ENCODE measurements at places on chromosomes 13 and 19.

GRCh38 chr13:27921961-27922882 lies 2.4 kb downstream of the PDX1 start:
- no peak for DNase-seq

GRCh38 chr13:44117816-44118215 lies 238.1 kb downstream of the LACC1 start:
- no peak for DNase-seq

GRCh38 chr19:28428663-28429348 lies 784.1 kb downstream of the UQCRFS1 start:
- no peak for DNase-seq

- DNase-seq = no peak
Measured at GRCh38 chr19:53908935-53909415, at the start of gene CACNG7. TSS of gene CACNG7 (plus strand) at chr19:53909278. CDS start at chr19:53912832, 3,554 bp downstream.

- no peak for DNase-seq
Measured at GRCh38 chr13:37889820-37890219, 20.2 kb upstream of the TRPC4 start.

DNA sequence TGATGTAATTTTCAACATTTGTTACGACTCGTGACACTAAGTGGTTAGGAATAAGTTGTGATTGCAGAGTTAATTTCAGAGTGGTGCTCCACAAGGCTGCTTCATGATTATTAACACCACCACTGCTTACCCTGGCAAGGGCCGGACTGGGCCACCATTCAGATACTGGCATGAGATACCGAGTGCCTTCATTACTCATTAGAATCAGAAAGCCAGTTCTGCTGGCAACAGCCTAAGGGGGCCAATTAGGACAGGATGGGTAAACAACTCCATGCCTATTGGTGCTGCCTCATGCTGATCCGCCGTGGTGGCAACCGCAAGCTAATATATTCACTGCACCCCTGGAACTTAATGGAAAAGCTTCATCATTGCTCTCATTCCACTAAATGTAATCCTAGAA lies 575.1 kb downstream of the EFNB2 start:
- no peak for DNase-seq

DNA sequence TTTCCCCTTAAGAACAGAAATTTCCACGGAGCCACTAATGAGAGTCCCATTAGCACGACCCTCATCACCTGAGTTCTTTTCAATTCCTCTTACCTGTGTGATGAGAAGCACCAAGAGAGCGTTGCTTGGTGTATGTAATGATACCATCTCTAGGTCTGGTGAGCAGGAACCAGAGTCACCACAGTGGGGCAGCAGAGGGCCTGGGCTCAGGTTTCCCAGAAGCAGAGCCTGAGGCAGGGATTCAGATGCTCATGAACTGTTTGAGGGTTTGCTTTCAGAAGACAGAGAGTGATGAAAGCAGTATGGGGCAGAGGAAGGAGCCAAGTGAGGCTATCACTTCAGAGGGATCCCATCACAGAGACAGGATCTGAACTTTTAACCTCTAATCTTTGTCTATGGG lies 3.1 kb upstream of the PTPRH start:
- no peak for DNase-seq

GRCh38 chr19:11979527-11979926 lies 14.7 kb downstream of the ZNF763 start:
- no peak for DNase-seq

DNA sequence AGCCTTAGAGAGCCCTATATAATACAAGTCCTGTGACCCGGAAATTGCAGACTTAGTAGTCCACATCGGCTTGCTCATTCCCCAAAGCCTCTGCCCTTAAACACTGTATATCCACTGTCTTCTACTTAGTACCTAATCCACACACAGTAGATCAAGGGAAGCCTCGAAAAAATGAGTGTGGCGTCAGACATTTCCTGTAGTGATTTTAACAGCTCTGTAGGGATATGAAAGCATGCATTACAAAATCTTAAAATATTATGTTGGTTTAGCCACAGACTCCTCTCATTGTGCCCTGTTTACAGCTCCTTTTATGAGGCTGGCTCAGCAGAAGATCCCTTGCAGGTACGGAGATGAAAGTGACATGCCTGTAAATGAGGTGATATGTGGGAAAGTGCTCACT lies 416.3 kb downstream of the LIG4 start:
- no peak for DNase-seq

GRCh38 chr13:36108342-36108741 lies 22.8 kb downstream of the DCLK1 start:
- no peak for DNase-seq

DNA sequence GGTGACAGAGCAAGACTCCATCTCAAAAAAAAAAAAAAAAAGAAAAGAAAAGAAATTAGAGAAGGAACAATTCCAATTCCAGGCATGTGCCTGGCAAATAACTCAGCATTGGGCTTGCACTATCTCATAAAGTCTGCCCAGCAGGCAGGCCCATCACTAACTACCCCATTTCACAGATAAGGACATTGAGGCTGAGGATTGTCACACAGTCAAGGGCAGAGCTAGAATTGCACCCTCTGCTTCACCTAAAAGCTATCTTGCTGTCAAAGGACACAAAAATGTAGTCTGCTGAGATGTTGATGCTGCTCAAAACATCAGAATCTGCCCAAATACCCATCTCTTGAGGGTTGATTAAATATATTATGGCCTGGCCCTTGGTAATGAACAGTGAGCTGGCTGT lies 20.7 kb upstream of the COLGALT1 start:
- DNase-seq = no peak

- no peak for DNase-seq
Measured at GRCh38 chr13:109840201-109840892, 54.0 kb upstream of the IRS2 start.

- no peak for DNase-seq
Measured at GRCh38 chr19:2237051-2237868, 636 bp downstream of the SF3A2 start.

DNA sequence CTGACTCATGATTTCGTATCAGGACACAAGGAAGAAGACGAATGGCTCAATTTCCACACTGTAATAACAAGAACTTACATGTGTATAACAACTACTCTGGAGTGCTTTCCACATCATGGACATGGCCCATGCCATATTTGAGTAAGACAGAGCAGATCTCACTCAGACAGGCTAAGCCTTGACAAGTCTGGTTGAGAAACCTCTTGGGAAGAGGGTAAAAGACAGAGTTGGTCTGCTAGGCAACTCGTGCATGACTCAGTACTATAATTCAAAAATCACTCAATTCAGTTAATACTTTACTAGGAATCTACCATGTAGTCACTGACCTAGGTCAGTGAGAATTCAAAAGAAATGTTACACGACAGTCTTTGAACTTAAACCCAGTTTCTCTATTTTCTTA lies 5.7 kb upstream of the THSD1 start:
- no peak for DNase-seq

GRCh38 chr13:99366075-99366987 lies 59.1 kb upstream of the GPR183 start:
- DNase-seq = no peak

DNA sequence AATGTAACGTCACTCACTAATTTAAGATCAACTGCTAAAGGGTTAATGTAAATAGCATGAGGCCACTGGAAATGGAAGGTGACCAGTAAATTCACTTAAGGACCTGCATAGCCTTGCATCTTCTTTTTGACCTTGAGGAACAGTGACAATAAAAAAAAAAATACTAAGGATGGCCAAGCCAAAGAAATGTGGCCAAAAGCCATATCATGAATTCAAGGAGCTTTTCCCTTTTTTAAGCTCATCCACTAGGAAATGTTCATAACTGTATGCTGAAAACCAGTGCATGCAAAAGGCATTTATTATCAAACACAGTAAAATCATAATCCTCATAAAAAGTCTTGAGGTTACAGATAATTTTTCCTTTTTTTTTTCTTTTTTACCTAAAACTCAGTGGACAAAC lies 77.5 kb downstream of the LHFPL6 start:
- DNase-seq = no peak

GRCh38 chr19:55209693-55210472 lies 582 bp upstream of the PTPRH start:
- DNase-seq = no peak

- DNase-seq = no peak
Measured at GRCh38 chr19:43624933-43625332, 5.5 kb upstream of the ZNF428 start.

GRCh38 chr19:11697284-11697855 lies 41.4 kb downstream of the ZNF823 start:
- no peak for DNase-seq

DNA sequence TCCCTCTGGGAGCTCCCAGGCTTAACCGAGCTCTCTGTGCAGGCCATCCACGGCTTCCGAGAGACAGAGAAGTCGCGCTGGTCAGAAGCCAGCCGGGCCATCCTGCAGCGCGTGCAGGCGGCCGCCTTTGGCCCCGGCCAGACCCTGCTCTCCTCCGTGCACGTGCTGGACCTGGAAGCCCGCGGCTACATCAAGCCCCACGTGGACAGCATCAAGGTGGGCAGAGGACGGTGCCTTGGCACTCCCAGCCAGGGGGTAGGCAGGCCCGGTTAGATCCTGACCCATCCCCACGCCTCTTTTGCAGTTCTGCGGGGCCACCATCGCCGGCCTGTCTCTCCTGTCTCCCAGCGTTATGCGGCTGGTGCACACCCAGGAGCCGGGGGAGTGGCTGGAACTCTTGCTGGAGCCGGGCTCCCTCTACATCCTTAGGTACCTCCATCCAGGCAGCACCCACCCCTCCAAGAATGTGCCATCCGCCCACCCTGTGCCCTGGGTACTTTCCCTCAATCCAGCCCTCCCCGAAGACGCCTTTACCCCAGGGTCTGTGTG lies 1.5 kb downstream of the PSPN start:
- DNase-seq = no peak

- DNase-seq = no peak
Measured at GRCh38 chr19:12000152-12000981, 35.1 kb downstream of the ZNF433 start.

DNA sequence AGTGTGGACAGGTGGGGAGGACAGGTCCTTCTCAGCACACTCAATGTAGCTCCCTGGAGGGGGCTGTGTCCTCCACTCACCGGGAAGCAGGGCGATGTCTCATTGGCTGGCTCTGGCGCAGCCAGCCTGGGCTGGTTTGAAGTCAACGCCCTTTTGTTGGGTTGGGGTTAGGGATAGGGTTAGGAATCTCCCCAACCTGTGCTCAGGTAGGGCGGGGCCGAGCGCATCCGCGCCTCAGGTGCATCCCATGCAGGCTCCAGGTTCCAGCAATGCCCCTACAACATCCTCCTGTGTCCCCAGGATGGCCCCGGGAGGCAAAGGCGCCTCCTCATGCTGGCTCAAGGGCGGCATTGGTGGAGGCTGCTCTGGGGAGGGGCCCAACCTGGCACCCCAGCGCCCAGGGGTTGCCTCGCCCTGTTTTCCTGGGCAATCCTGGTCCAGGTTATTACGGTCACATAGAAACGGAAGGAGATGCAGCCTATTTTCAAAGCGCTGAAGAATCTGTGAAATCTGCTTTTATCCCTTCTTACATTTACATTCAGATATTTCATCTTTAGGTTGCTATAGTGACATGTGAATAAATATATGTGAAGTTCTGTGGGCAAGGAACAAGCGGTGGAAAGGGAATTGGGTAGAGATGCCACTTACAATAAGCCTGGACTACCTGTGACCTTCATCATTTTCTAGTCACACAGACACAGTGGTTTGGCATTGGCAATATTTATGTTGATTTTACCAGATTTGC lies 74.3 kb downstream of the TM9SF2 start:
- DNase-seq = no peak

DNA sequence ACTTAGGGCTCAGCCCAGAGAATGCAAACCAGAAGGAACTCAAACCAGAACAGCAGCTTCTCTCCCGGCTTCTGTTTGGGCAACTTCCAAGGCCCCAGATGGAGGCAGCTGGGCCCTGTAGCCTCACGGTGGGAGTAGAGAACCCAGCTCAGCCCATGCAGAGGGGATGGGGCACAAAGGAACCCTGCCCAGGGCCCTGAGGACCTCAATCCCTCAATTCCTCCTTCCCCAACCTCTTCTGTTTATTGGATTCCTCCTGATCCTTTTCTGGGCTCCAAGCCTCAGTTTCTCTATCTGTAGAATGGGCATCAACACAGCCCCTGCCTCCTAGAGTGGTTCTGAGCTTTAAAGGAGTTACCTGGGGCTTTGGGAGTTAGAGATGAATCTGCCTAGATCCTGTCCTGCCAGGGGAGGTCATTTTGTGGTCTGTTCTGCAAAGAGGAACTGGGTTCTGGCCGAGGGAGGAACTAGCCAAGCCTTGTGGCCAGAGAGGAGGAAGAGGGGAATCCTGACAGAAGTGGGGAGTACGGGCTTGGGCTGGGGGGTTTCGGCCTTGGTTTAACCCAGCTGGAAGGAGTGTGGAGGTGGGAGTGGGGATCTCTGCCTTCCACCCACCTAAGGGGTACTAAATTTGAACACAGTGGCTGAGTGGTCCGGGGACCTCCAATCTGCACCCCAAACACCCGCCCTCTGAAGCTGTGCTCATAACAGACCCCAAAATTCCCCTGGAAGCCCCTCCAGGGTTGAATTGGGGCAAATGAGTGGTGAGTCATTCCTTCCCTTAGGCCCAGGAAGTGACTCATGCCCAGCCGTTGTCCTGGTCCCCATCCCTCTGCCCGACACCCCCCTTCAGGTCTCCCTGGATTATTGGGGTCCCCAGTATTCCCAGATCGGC lies 2.7 kb downstream of the ADGRE5 start:
- no peak for DNase-seq

DNA sequence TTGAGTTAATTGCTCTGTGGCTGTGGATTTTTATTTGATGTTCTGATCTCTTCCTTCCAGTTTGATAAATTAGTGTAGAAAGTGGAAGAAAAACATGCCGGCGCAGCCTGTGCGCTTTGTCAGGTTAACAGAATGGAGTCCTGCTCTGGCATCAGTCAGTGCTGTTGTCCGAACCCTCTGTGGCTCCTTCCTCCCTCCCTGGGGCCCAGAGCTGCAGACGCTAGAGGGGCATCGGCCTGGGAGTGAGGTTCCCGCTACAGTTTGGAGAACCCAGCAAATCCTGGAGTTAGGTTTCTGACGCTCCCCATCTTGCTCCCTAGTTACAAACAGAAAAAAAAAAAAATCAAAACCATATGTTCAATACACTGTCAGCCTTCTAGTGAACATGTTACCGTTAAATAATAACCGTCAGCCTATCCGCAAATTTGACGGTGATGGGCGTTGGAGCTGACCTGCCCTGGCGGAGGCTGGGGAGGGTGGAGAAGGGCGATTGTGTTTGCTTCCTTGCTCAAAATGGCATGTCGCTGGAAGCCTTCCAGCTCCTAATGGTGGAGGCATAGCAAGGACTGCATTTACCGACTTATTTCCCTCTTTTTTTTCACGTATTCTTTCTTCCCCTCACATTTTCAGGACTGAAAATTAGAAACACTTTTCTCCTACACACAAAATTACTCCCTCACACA lies 13.6 kb downstream of the MBNL2 start:
- DNase-seq = no peak

DNA sequence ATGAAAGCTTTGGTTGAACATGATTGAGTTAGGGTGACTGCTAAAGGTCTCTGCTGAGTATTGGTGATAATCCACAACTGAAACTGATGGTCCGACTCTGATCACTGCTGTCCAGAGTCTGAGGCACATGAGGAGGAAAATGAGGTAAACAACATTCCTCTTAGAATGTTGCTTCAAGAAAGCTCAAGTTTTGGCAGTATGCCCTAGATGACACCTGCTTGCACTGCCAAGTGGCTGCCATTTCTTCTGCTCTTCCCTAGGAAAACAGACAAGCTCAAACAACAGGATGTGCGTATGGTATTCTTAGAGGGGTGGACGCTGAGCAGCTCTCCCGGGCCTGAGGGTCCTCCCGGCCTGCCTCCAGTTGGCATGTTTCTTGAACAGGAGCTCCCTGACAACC lies 15.2 kb upstream of the MTIF3 start:
- no peak for DNase-seq
